Spleen (tissue), 13 donors: ENCODE measurements at places on chromosomes 16 and 17. TPM values are rescaled to one million over a fixed set of nuclear protein-coding genes. Genes with fewer than 3 reads are reported as not detected.

The EVPLL gene
- not detected for total RNA-seq

The ZNF771 gene
- total RNA-seq: 2.7 TPM

The INCA1 gene
- 1.2 TPM for total RNA-seq

The MMP15 gene
- 6.5 TPM for total RNA-seq

The CD300H gene
- total RNA-seq: 3.8 TPM

The NOD2 gene
- 9.8 TPM for total RNA-seq

The KRTAP16-1 gene
- total RNA-seq: not detected
